ENCODE measurements at places on chromosomes 2 and 18.

DNA sequence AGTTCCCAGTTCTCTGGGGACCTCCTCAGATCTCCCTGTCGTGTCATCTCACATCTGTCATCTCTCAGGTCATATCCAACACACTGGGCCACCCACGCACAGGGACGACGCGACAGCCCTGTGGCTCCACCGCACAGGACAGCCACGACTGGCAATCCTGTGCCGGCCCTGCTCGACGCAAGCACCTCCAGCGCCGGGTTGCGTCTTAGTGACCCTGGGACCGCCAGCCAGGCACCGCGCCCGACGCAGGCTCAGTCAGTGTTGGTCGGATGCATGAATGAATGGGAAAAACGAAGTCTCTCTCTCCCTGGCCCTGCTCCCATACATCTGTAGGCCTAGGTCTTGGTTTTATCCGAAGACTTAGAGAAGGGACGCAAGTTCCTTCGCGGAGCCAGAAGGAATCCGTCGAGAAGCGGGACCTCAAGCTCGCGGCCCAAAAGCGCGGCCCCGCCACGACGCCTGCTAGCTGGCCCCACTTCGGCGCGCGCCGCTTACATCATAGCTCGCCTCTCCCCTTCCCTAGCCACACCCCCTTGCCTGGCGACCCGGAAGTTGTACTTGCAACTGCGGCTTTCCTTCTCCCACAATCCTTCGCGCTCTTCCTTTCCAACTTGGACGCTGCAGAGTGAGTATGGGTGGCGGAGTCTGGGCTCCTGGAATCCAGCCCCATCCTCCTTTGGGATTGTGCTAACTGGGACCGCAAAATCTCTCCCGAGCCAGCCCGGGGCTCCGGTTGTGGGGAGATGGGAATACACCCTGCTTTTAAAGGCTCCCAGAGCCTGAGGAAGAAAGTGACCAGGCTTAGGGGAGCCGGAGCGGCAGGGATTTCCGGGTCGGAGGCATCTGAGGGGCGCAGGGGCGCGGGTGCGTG, at the start of gene RPL31:
Gene RPL31 (plus strand): TSS at position 599 of the 871 bp plus-strand sequence. CDS start 413 bp downstream, outside the sequence.
- DNase-seq = peak; percentile 98

DNA sequence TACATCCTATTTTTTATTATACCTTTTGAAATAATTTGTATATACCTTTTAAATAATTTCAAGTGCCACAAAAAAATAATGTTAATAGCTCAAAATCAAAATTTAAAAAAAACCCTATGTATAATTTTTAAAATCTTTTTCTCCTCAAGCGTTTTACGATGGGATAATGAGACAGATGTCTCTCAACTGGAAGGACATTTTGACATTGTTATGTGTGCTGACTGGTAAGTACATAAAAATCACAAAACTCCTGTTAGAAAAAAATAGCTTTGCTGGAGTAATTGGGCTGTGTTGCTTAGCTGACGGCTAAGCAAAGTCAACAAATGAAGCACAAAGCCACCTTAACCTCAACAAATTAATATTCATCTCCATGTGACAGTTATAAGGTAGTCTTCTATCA, 198.0 kb upstream of the SIX3 start:
- DNase-seq = no peak

DNA sequence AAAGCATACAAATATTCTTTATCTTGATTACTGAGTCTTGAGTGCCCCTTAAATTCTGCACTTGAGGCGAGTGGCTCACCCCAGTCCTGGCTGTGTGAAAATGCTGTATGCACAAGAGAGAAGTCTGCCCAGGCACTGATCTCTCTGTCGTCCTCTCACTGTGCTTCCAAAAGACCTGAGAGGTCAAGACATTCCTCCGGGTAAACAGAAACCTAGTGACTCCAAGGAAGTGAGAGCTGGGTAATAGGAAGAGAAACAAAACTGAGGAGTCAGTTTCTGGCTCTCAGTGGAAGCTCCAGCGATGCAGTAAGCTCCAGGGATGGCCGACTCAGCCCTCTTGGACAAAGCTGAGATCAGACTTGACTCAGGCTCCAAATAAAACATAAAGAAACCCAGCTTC, 70.9 kb downstream of the AAK1 start:
- no peak for DNase-seq

DNA sequence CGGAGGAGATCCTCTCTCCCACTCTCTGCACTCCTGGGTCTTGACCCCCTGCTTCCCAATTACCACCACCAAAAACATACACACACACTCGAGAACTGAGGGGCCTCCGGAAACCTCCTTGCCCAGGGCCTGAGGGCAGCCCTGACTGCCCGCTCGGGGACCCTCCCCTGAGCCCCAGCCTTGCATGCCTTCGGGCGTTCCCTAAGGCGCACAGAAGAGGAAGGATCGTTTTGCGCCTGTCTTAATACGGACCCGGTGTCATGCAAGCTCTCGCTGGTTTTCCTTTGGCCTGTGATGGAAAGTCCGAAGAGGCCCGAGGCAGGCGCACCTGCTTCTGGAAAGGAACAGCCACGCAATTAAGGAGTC, 19.8 kb downstream of the POU3F3 start:
- DNase-seq = no peak

DNA sequence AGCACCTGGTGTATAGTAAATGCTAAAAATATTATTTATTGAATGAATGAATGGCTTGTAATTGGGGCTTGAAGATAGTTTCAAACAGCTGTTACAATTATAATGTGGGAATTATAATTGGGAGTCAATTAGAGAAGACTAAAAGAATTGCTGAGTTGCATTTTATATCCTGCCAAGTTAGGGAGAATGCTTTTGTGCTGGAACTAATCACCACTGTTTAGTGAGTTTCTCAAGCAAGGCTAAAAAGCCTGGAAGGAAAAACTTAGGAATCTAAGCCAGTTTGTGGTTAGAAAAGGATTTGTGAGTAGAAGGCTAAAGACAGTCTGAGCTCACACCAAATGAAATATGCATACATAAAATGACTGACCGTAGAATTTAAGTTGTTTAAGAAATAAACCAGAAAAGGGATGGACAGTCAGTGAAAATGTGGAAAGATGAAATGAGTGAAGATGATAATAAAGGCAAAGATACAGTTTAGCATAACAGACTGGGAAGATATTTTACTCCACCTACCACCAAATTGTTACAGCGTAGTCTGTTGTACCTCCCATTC, 647.7 kb upstream of the FSHR start:
- DNase-seq = no peak

DNA sequence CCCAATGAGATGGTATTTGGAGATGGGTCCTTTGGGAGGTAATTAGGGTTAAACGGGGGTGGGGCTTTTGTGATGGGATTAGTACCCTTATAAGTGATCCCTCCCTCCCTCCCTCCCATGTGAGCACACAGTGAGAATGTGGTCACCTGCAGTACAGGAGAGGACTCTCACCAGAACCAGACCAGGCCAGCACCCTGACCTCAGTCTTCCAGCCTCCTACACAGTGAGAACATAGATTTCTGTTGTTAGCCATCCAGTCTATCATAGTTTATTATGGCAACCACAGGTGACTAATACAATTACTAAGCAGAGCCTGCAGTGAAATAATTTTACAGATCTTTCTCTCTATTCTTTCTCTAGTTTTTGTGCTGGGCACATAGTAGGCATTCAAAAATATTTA, 137.7 kb upstream of the PKDCC start:
- no peak for DNase-seq

DNA sequence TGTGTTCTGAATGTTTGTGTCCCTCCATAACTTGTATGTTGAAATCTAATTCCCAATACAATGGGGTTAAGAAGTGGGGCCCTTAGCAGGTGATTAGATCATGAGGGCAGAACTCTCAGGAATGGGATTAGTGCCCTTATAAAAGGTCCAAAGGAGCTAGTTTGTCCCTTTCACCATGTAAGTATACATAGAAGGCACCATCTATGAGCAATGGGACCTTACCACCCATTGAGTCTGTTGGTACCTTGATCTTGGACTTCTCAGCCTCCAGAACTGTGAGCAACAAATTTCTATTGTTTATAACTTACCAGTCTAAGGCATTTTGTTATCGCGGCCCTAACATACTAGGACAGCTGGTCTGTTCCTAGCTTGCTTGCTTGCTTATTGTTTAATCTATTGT, 106.3 kb downstream of the MYCN start:
- no peak for DNase-seq

GRCh38 chr2:189685540-189686229, 11.2 kb downstream of the ANKAR start:
- DNase-seq = no peak

- no peak for DNase-seq
Measured at GRCh38 chr2:203347375-203347774, 19.2 kb downstream of the ABI2 start.

DNA sequence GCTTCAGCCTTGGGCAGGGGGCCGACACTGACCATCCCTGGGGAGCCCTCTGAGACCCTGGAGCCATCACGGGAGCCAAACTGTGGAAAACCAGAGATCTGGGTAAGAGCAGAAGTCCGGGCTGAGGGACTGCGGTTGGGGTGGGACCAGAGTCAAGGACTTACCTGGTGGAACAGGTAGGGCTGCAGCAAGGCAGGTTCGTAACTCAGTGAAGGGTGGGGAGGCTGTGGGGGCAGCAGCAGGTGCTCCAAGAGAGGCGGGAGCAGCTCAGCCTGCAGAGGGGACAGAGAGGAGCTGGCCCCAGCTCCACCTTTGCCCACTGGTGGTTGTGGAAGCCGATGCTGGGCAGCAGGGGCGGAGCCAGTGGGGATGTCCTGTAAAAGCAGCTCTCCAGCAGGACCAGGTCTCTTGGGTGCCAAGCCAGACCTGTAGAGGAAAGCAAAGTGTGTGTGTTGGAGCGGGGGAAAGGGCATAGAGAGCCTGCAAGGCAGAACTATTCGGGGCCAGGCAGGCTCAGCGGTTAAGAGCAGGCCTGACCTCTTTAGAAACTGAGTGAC, 6.7 kb downstream of the PTPRN start:
- DNase-seq = no peak

DNA sequence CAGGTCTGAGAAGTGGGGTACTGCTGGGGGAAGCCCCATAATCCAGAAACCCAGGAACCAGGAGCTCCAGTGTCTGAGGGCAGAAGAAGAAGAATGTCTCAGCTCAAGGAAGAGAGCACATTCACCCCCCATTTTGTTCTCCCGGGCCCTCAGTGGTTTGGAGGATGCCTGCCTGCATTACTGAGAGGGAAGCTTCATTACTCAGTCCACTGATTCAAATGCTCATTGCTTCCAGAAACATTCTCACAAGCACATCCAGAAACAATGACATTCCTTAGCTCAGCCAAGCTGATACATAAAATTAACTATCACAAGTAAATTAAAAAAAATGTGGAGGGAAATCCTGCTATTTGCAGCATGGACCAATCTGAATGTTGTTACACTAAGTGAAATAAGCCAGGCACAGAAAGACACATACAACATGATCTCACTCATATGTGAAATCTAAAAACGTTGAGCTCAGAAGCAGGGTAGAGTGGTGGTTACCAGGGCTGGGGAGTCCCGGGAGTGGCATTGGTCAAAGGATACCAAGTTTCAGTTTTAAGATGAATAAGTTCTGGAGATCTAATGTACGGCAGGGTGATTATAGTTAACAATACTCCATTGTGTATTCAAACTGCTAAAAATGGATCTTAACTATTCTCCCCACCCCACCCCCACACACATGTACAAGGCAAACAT, 459.3 kb downstream of the GALR1 start:
- DNase-seq = no peak

- DNase-seq = no peak
Measured at GRCh38 chr18:13592246-13592645, 134.1 kb downstream of the FAM210A start.

GRCh38 chr2:229202646-229203045, 68.4 kb downstream of the PID1 start:
- DNase-seq = no peak

- DNase-seq = no peak
Measured at GRCh38 chr2:109648041-109648527, 33.9 kb downstream of the SOWAHC start.

- no peak for DNase-seq
Measured at GRCh38 chr18:42798606-42799170, 316.8 kb downstream of the RIT2 start.

DNA sequence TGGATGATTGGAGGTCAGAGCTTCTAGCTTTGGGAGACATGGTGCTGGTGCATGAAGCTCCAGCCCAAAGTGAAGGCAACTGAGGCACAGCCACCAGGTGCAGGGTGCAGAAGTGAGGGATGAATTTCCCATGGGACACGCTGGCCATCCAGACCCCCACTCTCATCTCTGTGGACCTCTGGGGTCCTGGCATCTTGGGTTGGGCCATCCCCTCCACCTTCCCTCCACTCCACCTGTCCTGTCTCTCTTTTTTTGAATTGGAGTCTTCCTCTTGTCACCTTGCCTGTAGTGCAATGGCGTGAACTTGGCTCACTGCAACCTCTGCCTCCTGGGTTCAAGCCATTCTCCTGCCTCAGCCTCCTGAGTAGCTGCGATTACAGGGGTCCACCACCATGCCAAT, 3.4 kb downstream of the NGEF start:
- no peak for DNase-seq

- DNase-seq = no peak
Measured at GRCh38 chr18:57575542-57575941, 11.0 kb downstream of the FECH start.

- no peak for DNase-seq
Measured at GRCh38 chr2:188682838-188683237, 291.3 kb upstream of the COL3A1 start.

- DNase-seq = no peak
Measured at GRCh38 chr2:240555541-240556250, 2.1 kb downstream of the ANKMY1 start.

- DNase-seq = peak; percentile 41
Measured at GRCh38 chr2:160394153-160394552, 99.5 kb downstream of the RBMS1 start.

- DNase-seq = no peak
Measured at GRCh38 chr2:46082531-46083485, 214.4 kb upstream of the EPAS1 start.

DNA sequence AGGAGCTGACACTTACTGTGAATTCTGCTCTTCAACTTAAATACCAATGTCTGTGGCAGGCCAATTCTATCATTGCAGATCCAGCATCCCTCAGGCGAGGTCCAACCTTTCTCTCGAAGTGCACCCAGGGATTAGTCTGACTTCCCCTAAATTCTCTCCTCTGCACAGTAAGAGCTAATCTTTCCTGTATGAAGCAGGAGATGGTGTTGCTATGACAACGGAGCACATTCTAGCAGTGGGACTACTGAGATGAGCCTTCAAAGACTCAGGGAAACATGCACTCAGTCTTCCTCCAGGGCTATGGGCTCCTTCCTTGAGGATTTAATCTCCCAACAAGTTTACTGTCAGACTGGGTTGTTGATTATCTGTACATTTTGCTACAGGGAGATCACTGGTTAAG, 176.3 kb downstream of the NOL4 start:
- DNase-seq = no peak

GRCh38 chr18:22250591-22250996, 81.2 kb downstream of the GATA6 start:
- no peak for DNase-seq
